ENCODE measurements at places on chromosomes 16 and 17.

- no peak for DNase-seq
Measured at GRCh38 chr16:15607700-15608396, 35.1 kb downstream of the MARF1 start.

DNA sequence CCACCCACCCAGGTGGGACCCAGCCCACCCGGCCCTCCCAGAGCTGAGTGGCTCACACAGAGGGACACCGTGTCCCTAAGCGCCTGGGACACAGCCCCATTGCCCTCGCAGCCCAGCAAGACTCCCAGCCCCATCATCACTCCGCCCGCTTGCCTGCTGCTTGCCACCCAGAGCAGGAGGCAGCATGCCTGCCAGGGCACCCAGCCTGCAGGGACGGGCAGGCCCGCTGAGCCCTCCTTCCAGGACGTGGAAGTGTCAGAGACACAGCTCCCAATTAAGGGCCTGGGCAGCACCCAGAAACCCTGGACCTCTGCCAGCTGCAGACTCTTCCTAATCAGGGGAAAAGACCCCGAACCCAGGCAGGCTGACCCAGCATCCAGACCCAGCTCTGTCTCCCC lies 17.2 kb upstream of the OSGIN1 start:
- no peak for DNase-seq

GRCh38 chr17:4658478-4659305 lies 17.2 kb upstream of the ALOX15 start:
- no peak for DNase-seq

- no peak for DNase-seq
Measured at GRCh38 chr16:49734331-49734730, 121.6 kb downstream of the ZNF423 start.

GRCh38 chr16:80973991-80974390 lies 32.7 kb downstream of the CMC2 start:
- no peak for DNase-seq

DNA sequence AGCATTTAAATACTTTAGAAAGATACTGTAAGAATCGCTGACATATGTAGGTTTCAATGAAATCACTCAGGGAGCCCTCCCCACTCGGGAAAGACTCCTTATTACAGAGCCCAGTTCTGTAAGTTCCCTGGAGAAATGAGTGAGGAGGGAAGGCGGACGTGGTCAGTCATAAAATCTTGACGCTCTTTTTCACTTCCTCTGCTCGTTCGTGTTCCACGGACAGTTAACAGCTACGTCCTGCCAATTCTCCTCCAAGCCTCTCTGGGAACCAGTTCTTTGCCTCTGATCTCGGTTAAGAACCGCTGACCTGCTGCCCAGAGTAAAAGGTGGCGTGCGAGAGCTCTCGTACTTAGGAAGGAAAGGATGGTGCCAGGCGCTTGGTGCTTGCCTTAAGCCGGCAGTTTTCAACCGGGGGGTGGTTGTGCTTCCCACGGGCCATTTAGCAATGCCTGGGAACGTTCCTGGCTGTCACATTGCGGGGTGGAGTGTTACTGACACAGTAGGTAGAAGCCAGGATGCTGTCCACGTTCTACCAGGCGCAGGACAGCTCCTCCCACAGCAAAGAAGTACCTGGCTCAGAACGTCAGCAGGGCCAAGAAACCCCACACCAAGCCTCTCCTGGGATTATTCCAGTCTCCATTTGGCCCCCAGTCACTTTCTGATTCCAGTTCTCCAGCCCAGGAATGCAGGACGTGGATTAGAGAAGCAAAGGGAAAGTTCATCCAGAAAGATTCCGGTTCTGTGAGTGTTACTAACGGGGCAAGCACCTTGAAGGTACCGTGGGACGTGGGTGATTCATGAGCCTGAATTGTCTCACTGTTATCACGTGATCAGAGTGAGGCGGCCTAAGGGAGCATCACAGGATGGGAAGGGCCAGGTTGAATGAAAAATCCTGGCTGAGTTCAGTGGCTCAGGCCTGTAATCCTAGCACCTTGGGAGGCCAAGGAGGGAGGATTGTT lies 87.7 kb downstream of the MRM3 start:
- DNase-seq, result no peak

- DNase-seq, result no peak
Measured at GRCh38 chr16:69931631-69932030, 19.5 kb upstream of the CLEC18A start.

DNA sequence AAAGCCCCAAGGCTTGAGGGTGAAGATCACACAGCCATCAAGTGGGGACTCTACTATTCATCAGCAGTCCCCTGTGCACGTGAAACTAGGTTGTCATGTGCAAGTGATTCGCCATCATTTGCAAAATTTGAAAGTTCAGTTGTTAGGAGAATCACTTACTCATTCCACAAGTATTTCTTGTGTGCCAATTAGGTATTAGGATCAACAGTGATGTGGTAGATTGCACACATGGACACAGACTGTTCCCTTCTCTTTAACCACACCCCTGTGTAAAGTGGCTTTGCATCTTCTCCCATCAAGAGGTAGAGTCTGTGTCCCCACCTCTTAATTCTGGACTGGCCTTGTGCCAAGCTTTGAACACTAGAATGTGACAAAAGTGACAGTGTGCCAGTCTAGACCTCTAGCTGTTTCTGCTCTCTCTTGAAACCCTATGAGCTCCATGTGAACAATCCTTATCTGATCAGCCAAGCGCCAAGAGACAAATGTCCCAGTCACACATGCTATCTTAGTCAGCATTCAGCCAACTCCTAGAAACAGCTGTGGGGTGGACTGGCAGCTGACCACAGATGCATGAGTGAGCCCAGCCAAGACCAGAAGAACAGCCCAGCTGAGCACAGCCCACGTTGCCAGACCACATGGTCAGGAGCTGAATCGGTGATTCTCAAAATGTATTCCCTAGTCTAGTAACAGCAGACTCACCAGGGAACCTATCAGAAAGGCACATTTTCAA lies 31.5 kb upstream of the SHISA9 start:
- no peak for DNase-seq

- DNase-seq, result no peak
Measured at GRCh38 chr17:27920569-27920968, 27.4 kb upstream of the LYRM9 start.

DNA sequence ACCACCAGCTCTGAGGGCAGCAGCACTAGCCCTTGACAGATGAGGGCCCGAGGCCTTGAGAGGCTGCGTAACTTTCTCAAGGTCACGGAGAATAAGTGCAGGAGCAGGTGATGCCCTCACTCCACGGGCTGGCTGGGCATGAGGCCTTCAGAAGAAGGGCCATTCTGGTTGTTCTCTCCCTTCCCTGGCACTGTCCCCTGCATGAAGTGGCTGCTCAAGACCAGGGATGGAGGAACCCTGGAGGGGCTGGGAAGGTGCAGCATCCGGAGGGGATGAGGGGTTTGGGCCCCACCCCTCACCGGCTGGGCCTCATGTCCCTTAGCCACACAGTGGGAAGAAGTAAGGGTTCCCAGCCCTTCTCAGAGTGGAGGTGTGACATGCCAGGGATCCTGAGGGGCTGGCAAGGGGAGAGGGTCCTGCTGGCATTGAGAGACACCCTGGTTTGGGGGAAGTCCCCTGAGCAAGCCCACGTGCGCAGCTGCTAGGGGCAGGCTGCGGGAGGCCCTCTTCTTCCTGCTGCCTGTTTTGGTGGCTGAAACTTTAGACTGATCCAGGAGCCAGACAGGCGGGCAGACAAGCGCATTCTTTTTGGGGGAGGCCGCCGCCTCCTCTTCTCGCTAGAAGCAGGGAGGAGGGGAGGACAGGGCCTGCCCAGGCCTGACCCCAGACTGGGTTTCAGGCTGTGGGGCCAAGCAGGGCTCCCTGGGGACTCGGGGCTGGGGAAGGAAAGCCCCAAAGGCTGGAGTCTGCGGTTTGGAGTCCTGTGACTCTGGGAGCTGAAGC lies 74.0 kb downstream of the N4BP1 start:
- DNase-seq, result peak; percentile 28

- DNase-seq, result no peak
Measured at GRCh38 chr16:67883146-67883871, 1.4 kb upstream of the NRN1L start.

GRCh38 chr17:230395-230770 lies 48.9 kb upstream of the DOC2B start:
- DNase-seq, result no peak

DNA sequence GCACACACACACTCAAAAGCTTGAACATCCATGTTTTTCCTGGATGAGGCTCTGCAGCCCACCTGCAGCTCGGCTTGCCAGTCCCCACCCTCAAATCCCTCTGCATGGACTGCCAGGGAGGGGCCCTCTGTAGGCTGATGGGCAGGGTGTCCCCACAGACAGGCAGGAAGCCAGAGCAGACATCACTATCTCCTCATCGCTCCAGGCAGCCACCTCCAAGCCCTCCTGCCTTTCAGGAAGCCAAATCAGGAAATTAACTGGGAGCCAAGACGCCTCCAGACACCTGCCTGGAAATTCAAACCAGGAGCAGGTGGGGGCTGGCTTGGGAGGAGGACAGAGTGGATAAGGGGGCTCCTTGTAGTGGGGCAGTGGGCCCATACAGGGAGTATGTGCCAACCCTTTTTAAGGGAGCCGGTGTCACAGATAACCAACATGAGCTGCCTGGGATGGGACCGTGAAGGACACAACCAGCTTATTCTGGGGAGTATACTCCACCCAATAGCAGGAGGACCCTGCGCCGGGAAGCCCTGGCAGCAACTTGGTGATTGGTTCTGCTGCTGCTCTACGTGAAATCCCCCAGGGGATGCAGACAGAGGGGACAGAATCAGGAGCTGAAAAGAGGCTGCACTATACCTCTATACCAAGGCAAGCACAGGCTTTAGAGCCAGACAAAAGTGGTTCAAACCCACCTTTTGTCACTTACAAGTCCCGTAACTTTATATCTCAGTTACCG lies 139.1 kb downstream of the CCT6B start:
- DNase-seq, result no peak

DNA sequence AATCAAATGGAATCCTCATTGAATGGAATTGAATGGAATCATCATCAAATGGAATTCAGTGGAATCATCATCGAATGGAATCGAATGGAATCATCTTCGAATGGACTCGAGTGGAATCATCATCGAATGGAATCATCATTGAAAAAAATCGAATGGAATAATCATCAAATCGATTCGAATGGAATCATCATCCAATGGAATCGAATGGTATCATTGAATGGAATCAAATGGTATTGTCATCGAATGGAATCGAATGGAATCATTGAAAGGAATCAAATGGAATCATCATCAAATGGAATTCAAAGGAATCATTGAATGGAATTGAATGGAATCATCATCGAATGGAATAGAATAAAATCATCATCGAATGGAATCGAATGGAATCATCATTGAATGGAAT lies 619.3 kb downstream of the TP53TG3F start:
- no peak for DNase-seq

Data from CD4-positive, alpha-beta T cell treated with Interleukin-4 for 1 hour (primary cell).